ENCODE measurements at places on chromosomes 11 and 22. TPM values are rescaled to one million over a fixed set of nuclear protein-coding genes. Genes with fewer than 3 reads are reported as not detected.

Gene ART1
- total RNA-seq, result not detected

Gene LRP4
- 1.3 TPM for total RNA-seq

Gene POU2F3
- total RNA-seq, result not detected

Gene GLB1L2
- under 0.01 TPM for total RNA-seq

Gene C11orf87
- not detected for total RNA-seq

Gene MED15
- total RNA-seq, result 28.6 TPM

Gene OR51E2
- not detected for total RNA-seq

- H3K36me3 ChIP-seq, result peaks cover 6% of the 10 kb centered on the region
- peaks cover 7% of the 10 kb centered on the region for H3K4me1 ChIP-seq
- H3K27ac ChIP-seq, result no peak overlapping the region
- H3K27me3 ChIP-seq, result no peaks in the 10 kb centered on the region
Measured at GRCh38 chr11:116774661-116775060, 1.9 kb upstream of the BUD13 start.

DNA sequence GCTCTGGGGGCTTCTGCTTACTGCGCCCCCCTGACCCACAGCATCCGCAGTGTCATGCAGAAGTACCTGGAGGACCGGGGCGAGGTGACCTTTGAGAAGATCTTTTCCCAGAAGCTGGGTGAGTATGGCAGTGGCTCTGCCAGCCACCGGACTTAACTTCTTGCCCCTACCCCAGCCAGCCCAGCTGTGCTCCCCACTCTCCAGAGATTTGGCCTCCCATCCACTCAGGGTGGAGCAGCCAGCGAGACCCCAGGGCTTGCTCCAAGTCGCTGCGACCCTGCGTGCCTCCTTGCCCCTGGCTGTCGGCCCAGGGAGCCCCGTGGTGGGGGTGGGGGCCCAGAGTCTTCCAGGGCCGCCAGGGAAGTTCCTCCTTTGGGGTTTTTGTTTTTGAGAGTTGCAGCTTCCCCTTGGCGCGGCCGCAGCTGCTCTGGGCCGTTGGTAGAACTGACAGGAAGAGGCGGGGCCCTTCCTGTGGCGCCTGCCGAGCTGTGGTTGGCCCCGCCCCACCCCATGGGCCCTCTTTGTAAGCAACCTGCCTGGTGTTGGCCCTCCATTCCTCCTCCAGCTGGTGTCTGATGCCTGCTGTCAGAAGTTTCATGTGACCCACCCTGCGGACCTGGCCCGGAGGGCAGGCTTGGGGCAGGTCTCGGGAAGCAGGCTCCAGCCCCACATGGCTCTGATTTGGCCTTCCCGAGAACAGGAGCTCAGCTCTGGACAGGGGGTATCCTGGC, 11.1 kb downstream of the GRK2 start:
- H3K4me3 ChIP-seq, result peak overlapping the region; percentile 6
- no peaks in the 10 kb centered on the region for H3K27me3 ChIP-seq
- H3K4me1 ChIP-seq, result peaks cover 23% of the 10 kb centered on the region
- peak overlapping the region; percentile 79 for H3K27ac ChIP-seq
- DNase-seq, result peak; percentile 58

DNA sequence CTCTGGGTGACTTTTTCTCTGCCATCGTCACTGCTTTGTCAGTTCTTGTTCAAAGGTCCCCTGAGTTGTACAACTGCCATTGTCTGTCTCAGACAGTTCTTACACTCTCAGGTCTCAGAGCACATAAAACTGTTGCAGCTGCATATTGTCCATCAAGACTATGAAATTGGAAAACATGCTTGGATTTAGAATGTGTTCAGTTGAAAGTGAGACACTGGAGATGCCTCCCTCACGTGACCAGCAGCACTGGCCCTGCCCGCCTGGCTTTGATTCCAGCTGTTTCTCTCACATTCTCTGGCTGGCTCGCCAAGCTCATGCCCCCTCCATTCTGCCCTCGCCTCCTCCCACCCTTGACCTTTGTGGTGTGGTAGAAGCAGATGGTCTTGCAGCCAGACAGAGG, 244.2 kb downstream of the NTM start:
- no peaks in the 10 kb centered on the region for H3K36me3 ChIP-seq
- no peaks in the 10 kb centered on the region for H3K4me1 ChIP-seq
- H3K4me3 ChIP-seq, result no peak overlapping the region
- no peak for DNase-seq
- H3K27me3 ChIP-seq, result no peaks in the 10 kb centered on the region

- peaks cover 12% of the 10 kb centered on the region for H3K4me1 ChIP-seq
- no peaks in the 10 kb centered on the region for H3K27me3 ChIP-seq
- no peaks in the 10 kb centered on the region for H3K36me3 ChIP-seq
- no peak for DNase-seq
Measured at GRCh38 chr11:10925149-10925926, 67.5 kb upstream of the ZBED5 start.

DNA sequence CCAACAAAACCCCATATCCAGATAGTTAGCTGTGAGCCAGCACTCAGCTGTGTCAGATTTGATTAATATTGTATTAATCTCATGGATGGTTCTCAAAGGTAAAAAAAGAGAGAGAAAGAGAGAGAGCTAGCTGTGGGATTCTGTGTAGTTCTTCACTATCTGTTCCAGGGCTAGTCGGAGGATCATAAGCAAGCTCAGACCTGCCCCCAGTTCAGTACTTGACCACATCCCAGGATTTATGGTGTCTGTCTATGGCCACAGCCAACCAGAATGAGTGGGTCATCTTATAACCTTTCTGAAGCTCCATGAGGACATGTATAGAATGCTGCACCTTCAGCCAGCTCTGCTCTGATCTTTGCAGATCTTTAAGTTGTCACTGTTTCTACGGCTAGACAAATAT, 13.5 kb upstream of the B3GNT6 start:
- DNase-seq, result peak; percentile 14
- H3K27ac ChIP-seq, result no peak overlapping the region
- no peaks in the 10 kb centered on the region for H3K36me3 ChIP-seq
- no peak overlapping the region for H3K4me3 ChIP-seq
- H3K27me3 ChIP-seq, result no peaks in the 10 kb centered on the region

DNA sequence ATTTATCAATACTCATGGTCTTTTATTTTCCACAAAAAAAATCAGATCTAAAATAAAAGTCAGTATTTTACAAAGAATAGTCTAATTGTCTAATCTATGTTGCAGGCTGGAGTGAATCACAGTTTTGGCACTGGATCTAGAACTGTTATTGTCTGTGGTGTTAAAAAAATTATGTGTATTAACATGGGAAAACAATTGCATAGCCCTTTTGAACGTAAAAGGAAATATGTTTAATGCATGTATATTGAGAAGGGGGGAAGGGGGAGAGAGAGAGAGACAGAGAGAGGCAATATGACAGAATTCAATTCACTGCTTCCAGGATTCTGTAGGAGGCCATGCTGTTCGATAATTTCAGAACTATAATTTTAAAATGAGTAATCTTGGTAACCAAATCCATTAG, 324.9 kb upstream of the CCDC90B start:
- no peak overlapping the region for H3K27ac ChIP-seq
- H3K4me1 ChIP-seq, result no peaks in the 10 kb centered on the region
- H3K36me3 ChIP-seq, result no peaks in the 10 kb centered on the region
- DNase-seq, result peak; percentile 0
- H3K4me3 ChIP-seq, result no peak overlapping the region
- H3K27me3 ChIP-seq, result no peaks in the 10 kb centered on the region

- no peak overlapping the region for H3K27ac ChIP-seq
- peaks cover 24% of the 10 kb centered on the region for H3K36me3 ChIP-seq
- no peak for DNase-seq
Measured at GRCh38 chr22:26466196-26466595, 17.4 kb downstream of the HPS4 start.

Data from fibroblast of lung (primary cell).